Activated T-helper 17 cell treated with anti-CD3 and anti-CD28 coated beads, Interleukin-2, amount 50 U/mL, for 72 hours (primary cell): ENCODE measurements at places on chromosomes 7 and 10. TPM values are rescaled to one million over a fixed set of nuclear protein-coding genes. Genes with fewer than 3 reads are reported as not detected.
A peak's percentile ranks its signal among the peaks of the same experiment; 100 is the strongest.

The CYP2C8 gene
- total RNA-seq, result 0.16 TPM

GRCh38 chr7:56074371-56074791 lies 10.3 kb downstream of the SUMF2 start:
- H3K4me1 ChIP-seq, result peaks cover 5% of the 10 kb centered on the region
- peak; percentile 90 for ATAC-seq
- H3K36me3 ChIP-seq, result peaks cover 62% of the 10 kb centered on the region
- no peak overlapping the region for H3K4me3 ChIP-seq

The PRSS37 gene
- total RNA-seq, result not detected

The NUPR2 gene
- not detected for total RNA-seq

DNA sequence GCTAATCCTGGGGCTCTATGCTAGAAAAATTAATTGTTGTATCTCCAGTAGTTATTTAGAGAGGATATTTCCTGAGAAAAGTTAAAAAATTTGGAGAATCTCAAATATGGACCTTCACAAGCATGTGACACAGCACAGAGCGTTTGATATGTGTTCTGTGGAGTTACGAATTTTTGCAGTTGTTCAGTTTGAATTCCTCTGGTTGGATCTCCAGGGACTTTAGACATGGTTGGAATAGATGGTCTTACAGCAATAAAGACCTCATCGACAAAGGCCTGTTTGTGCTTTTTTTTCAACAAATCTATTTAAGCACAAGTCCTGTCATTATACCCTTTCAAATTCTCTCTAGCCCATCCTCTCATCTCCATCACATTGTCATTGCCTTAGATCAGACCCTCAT lies 138.0 kb downstream of the TES start:
- no peak overlapping the region for H3K4me3 ChIP-seq
- no peak overlapping the region for H3K27ac ChIP-seq
- no peaks in the 10 kb centered on the region for H3K4me1 ChIP-seq
- peaks cover 11% of the 10 kb centered on the region for H3K27me3 ChIP-seq
- no peak for ATAC-seq
